GM12878 (cell line): ENCODE measurements at places on chromosomes 16 and 17. TPM values are rescaled to one million over a fixed set of nuclear protein-coding genes. Genes with fewer than 3 reads are reported as not detected.

- no peak for DNase-seq
- H3K4me3 ChIP-seq = peak overlapping the region; percentile 81
- peak overlapping the region; percentile 82 for H3K27ac ChIP-seq
These were observed 1.1 kb downstream of the C1QBP start for GRCh38 chr17:5437721-5438317.

GRCh38 chr16:54282202-54282927 is 4.2 kb downstream of the IRX3 start:
- H3K4me3 ChIP-seq = no peak overlapping the region
- no peaks in the 10 kb centered on the region for H3K36me3 ChIP-seq
- no peak overlapping the region for H3K27ac ChIP-seq
- no peaks in the 10 kb centered on the region for H3K4me1 ChIP-seq
- DNase-seq = no peak

- H3K27me3 ChIP-seq = no peaks in the 10 kb centered on the region
- no peak overlapping the region for H3K4me3 ChIP-seq
- no peak overlapping the region for H3K27ac ChIP-seq
- H3K36me3 ChIP-seq = no peaks in the 10 kb centered on the region
These were observed 94.7 kb downstream of the GOSR1 start for GRCh38 chr17:30571921-30572320.

DNA sequence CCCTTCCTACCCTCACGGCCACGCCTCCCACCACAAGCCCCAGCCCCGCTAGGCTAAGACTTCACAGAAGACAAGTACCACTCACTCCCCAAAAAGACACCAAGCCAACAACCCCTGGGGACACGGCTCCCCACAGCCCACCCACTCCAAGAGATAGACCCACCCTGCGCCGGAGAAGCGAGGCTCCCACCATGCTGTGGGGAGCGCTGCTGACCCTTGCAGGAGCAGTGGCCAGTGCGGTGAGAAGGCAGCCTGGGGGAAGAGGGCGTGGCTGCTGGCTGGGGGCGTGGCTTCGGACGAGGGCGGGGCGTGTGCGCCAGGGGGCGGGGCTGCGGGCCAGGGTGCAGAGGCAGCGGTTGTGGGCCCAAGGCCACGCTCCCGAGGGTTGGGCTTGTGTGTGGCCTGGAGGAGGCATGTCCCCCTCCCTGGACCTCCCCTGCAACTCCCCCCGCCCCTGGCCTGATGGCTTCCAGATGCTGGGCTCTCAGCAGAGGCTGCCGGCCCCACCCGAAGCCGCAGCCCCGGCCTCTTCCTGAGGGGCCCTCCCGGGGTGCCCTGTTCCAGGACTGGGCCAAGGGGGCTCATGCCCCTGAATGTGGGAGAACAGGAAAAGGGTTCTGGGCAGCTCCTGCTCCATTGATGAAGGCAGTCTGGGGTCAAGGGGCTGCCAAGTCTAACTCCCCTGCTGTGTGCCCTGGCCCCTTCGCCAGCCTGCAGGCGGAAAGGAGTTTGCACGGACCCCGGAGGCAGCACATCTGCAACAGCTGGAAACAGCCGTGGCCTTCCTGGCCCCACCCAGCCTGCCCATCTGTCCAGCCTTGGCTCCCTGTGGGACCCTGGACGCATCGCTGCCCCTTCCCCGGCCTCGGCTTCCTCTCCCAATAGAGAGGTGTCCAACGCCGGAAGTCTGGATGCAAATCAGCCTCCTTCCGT is 9.1 kb downstream of the TFAP4 start:
- H3K4me3 ChIP-seq = no peak overlapping the region
- DNase-seq = no peak
- H3K27ac ChIP-seq = no peak overlapping the region
- H3K4me1 ChIP-seq = no peaks in the 10 kb centered on the region

GRCh38 chr16:20137194-20137593 is 63.5 kb upstream of the GPR139 start:
- no peaks in the 10 kb centered on the region for H3K27me3 ChIP-seq
- no peak for DNase-seq
- H3K4me1 ChIP-seq = no peaks in the 10 kb centered on the region
- no peaks in the 10 kb centered on the region for H3K36me3 ChIP-seq
- H3K4me3 ChIP-seq = no peak overlapping the region

- no peaks in the 10 kb centered on the region; the same call in 1 of the 2 replicates for H3K27me3 ChIP-seq
- H3K4me1 ChIP-seq = peaks cover 5% of the 10 kb centered on the region
- no peak for DNase-seq
- H3K4me3 ChIP-seq = no peak overlapping the region
These were observed 23.9 kb upstream of the ST6GALNAC1 start for GRCh38 chr17:76667491-76667755.

- H3K27ac ChIP-seq = no peak overlapping the region
- H3K36me3 ChIP-seq = peaks cover 2% of the 10 kb centered on the region
- no peak for DNase-seq
- no peaks in the 10 kb centered on the region for H3K4me1 ChIP-seq
- no peaks in the 10 kb centered on the region for H3K27me3 ChIP-seq
These were observed 45.7 kb upstream of the KPNB1 start for GRCh38 chr17:47603830-47604597.

- H3K4me1 ChIP-seq = no peaks in the 10 kb centered on the region
- no peak for DNase-seq
- no peaks in the 10 kb centered on the region for H3K36me3 ChIP-seq
- H3K4me3 ChIP-seq = no peak overlapping the region
- H3K27me3 ChIP-seq = no peaks in the 10 kb centered on the region
These were observed 71.6 kb upstream of the ALOX12 start for GRCh38 chr17:6924208-6924607.

- no peaks in the 10 kb centered on the region for H3K36me3 ChIP-seq
- H3K4me1 ChIP-seq = no peaks in the 10 kb centered on the region
- DNase-seq = no peak
- no peak overlapping the region for H3K4me3 ChIP-seq
- peaks cover 2% of the 10 kb centered on the region; the same call in 1 of the 2 replicates for H3K27me3 ChIP-seq
These were observed 32.5 kb downstream of the ASIC2 start for GRCh38 chr17:33260638-33261037.

DNA sequence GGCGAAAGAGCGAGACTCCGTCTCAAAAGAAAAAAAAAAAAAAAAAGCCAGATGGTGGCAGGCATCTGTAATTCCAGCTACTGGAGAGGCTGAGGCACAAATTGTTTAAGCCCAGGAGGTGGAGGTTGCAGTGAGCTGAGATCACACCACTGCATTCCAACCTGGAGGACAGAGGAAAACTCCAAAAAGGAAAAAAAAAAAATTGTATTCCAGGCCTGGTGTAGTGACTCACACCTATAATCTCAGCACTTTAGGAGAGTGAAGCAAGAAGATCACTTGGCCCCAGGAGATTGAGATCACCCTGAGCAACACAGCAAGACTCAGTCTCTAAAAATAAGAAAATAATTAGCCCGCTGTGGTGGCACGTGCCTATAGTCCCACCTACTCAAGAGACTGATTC is 20.1 kb downstream of the HBQ1 start:
- no peaks in the 10 kb centered on the region for H3K27me3 ChIP-seq
- peaks cover 14% of the 10 kb centered on the region for H3K36me3 ChIP-seq
- no peak overlapping the region for H3K4me3 ChIP-seq
- H3K4me1 ChIP-seq = no peaks in the 10 kb centered on the region

GRCh38 chr16:3020604-3021448 is 658 bp downstream of the TNFRSF12A start:
- H3K4me3 ChIP-seq = peak overlapping the region; percentile 73
- H3K27ac ChIP-seq = no peak overlapping the region
- no peaks in the 10 kb centered on the region for H3K27me3 ChIP-seq
- DNase-seq = no peak
- no peaks in the 10 kb centered on the region for H3K36me3 ChIP-seq
- H3K4me1 ChIP-seq = peaks cover 25% of the 10 kb centered on the region

GRCh38 chr16:59665618-59666220 is 931.6 kb upstream of the GOT2 start:
- H3K27me3 ChIP-seq = no peaks in the 10 kb centered on the region
- H3K4me3 ChIP-seq = no peak overlapping the region
- H3K4me1 ChIP-seq = no peaks in the 10 kb centered on the region
- no peaks in the 10 kb centered on the region for H3K36me3 ChIP-seq

GRCh38 chr17:37130984-37131446 is 182.3 kb downstream of the AATF start:
- no peak overlapping the region for H3K4me3 ChIP-seq
- H3K27ac ChIP-seq = no peak overlapping the region
- H3K4me1 ChIP-seq = no peaks in the 10 kb centered on the region
- DNase-seq = no peak

GRCh38 chr17:50052241-50052796 is 3.6 kb upstream of the ITGA3 start:
- no peak overlapping the region for H3K27ac ChIP-seq
- no peaks in the 10 kb centered on the region for H3K27me3 ChIP-seq
- no peak for DNase-seq
- H3K36me3 ChIP-seq = no peaks in the 10 kb centered on the region
- H3K4me3 ChIP-seq = no peak overlapping the region

DNA sequence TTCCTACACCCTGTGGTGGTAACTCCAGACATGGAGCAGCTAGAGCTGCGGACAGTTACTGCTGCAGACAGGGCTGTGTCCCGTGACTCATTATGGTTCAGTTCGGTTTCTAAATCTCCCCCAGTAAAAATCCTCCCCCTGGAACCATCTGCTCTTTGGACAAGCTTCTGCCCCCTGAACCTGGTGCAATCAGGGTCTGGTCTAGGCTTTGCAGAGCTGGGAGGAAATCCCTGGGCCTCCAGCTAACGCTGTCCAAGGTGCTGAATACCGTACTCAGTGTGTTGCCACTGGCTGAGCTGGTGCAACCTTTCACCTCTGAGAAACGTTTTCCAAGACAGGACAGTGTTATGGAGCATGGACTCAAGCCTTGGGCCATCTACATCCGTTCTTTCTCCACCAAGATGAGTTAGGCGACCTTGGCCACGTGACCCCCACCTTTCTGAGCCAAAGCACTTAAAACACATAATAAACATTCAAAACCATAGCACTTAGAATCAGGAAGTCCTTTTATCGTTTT is 142.0 kb downstream of the CPPED1 start:
- H3K4me1 ChIP-seq = no peaks in the 10 kb centered on the region
- no peak overlapping the region for H3K4me3 ChIP-seq
- H3K27ac ChIP-seq = no peak overlapping the region
- no peaks in the 10 kb centered on the region for H3K27me3 ChIP-seq

- no peak overlapping the region for H3K4me3 ChIP-seq
- no peaks in the 10 kb centered on the region for H3K36me3 ChIP-seq
- no peak for DNase-seq
- H3K4me1 ChIP-seq = no peaks in the 10 kb centered on the region
These were observed 148.7 kb upstream of the HS3ST2 start for GRCh38 chr16:22665048-22665797.

DNA sequence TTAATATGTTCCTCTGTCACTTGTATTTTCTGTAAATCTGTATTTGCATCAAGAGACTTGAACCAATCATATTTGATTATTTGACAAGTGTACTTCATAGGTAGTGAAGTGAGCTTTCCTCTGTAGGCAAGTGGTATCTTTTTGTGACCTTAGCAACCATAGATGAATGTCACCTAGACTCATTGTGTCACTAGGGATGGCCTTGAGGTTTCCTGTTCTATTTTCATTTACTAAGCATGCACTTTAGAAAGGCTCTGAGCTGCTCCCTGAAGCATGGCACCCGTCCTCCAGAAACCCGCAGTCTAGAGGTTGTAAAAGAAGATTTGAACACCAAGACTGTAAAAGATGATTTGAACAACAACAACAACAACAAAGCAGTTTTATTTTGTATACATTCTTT is 151.7 kb downstream of the PRKCB start:
- DNase-seq = peak; percentile 76
- H3K27ac ChIP-seq = no peak overlapping the region
- peaks cover 15% of the 10 kb centered on the region for H3K4me1 ChIP-seq
- H3K4me3 ChIP-seq = no peak overlapping the region

GRCh38 chr17:9517396-9517795 is 58.2 kb downstream of the STX8 start:
- H3K27me3 ChIP-seq = no peaks in the 10 kb centered on the region
- no peak overlapping the region for H3K4me3 ChIP-seq

GRCh38 chr16:71384073-71384724 is 25.7 kb downstream of the CALB2 start:
- no peak overlapping the region for H3K4me3 ChIP-seq
- no peaks in the 10 kb centered on the region for H3K4me1 ChIP-seq
- no peak overlapping the region for H3K27ac ChIP-seq
- H3K36me3 ChIP-seq = no peaks in the 10 kb centered on the region

- no peaks in the 10 kb centered on the region for H3K27me3 ChIP-seq
- peak overlapping the region; percentile 98 for H3K27ac ChIP-seq
- DNase-seq = no peak
- peaks cover 10% of the 10 kb centered on the region for H3K4me1 ChIP-seq
These were observed 1.5 kb upstream of the SRCAP start for GRCh38 chr16:30697264-30698138.

- peaks cover 15% of the 10 kb centered on the region for H3K4me1 ChIP-seq
- no peaks in the 10 kb centered on the region for H3K27me3 ChIP-seq
- H3K27ac ChIP-seq = no peak overlapping the region
- no peaks in the 10 kb centered on the region for H3K36me3 ChIP-seq
These were observed 231.9 kb downstream of the PARN start for GRCh38 chr16:14398014-14398717.

DNA sequence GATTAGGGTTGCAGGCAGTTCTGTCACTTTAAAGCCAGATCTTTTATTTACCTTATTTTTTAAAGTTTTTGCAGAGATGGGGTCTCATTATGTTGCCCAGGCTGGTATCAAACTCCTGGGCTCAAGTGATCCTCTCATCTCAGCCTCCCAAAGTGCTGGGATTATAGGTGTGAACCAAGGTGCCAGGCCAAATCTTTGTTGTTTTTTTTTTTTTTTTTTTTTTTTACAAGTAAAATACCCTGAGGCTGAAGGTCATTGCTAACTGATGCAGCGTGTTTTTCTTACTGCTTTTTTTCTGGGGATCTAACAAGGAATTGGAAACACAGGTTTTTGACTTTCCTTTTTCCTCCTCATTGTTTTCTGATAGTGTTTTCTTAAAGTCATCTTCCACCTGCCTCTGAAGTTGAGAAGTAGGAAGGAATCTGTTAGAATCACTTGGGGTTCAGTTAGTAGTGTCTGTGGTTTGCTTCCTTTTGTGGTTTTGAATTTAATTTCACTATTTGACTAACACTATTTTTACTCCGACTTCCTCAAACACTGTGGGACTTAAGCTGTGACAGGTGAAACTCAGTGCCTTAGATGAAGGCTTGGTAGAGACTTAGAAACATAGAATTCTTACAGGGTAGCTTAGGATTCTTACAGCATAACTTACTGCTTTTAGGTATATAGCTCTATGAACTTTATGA is 22.2 kb downstream of the CLTC start:
- peak; percentile 63 for DNase-seq
- H3K4me3 ChIP-seq = 0 out of 2 replicates have a peak overlapping the region, but pooled peaks have one; percentile 18
- H3K27me3 ChIP-seq = no peaks in the 10 kb centered on the region
- no peaks in the 10 kb centered on the region; the same call in 1 of the 2 replicates for H3K36me3 ChIP-seq
- 0 out of 2 replicates have a peak overlapping the region, but pooled peaks have one; percentile 28 for H3K27ac ChIP-seq

- peaks cover 5% of the 10 kb centered on the region for H3K4me1 ChIP-seq
- DNase-seq = no peak
- no peaks in the 10 kb centered on the region for H3K27me3 ChIP-seq
- H3K36me3 ChIP-seq = no peaks in the 10 kb centered on the region
These were observed 6.3 kb upstream of the ABCC1 start for GRCh38 chr16:15942931-15943690.

The SLFN14 gene
- not detected in 2 replicates for polyA plus RNA-seq

The HSPB9 gene
- polyA plus RNA-seq = 0.11 and 0.15 TPM in 2 replicates

The PFN1 gene
- polyA plus RNA-seq = 3,856 and 3,892 TPM in 2 replicates

The ABCA5 gene
- polyA plus RNA-seq = 18.7 and 18.9 TPM in 2 replicates

The LDAF1 gene
- 4.3 and 4.6 TPM in 2 replicates for polyA plus RNA-seq

The P3H4 gene
- polyA plus RNA-seq = 1.0 and 1.2 TPM in 2 replicates

The FBXW10 gene
- not detected in 2 replicates for polyA plus RNA-seq

The MAF gene
- polyA plus RNA-seq = not detected in 2 replicates

The PLD2 gene
- 4.6 and 4.8 TPM in 2 replicates for polyA plus RNA-seq
